ENCODE measurements at places on chromosomes 6 and 20.
A peak's percentile ranks its signal among the peaks of the same experiment; 100 is the strongest.

DNA sequence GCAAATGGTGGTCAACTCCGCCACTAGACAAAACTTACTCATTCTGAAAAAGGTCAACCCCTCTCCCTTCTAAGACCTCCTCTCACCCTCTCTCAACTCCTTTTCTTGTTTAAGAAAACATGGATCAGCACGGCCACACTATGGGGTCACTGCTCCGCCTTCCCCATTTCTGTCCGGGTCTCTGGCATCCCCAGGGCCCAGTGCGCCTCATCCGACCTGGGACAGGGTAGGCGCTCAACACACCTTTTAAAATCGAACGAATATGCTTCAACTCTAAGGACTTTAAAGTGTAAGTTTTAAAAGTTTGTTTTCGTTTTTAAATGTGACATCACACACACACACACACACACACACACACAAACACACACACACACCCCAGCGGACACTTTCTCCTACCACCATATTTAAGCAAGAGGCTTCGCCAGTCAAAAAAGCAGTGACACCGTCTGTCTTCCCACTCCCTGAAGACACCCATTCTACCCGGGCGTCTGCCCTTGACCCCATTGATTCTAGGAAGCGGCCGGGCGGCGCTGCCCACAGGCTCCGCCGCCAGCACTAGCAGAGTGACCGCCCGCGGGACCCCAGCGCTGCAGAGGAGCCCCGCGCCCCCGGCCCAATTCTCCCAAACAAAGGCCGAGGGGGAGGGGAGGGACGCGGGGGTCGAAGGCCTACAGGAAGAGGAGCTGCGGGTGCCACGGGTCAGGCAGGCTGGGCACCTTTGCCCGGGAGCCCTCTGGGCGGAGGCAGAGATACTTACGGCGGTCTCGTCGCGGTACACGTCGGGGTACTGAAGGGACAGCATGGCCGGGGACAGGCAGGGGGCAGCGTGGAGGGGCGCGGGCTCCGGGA, 568 bp downstream of the PREP start:
- DNase-seq: peak; percentile 9

DNA sequence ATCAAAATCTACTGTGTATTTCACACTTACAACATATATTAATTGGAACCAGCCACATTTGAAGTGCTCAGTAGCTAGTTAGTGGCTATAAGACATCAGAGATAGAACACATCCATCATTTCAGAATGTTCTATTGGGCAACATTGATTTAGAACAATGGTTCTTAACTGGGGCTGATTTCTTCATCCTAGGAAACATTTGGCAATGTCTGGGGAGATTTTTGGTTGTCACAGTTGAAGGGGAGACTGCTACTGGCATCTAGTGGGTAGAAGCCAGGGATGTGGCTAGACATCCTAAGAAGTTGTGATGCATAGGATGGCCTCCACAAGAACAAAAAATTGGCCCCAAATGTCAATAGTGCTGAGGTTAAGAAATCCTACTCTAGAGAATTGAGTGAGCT, 132.5 kb downstream of the OLIG3 start:
- no peak for DNase-seq

- no peak for DNase-seq
Measured at GRCh38 chr6:113370508-113371502, 486.3 kb upstream of the MARCKS start.

DNA sequence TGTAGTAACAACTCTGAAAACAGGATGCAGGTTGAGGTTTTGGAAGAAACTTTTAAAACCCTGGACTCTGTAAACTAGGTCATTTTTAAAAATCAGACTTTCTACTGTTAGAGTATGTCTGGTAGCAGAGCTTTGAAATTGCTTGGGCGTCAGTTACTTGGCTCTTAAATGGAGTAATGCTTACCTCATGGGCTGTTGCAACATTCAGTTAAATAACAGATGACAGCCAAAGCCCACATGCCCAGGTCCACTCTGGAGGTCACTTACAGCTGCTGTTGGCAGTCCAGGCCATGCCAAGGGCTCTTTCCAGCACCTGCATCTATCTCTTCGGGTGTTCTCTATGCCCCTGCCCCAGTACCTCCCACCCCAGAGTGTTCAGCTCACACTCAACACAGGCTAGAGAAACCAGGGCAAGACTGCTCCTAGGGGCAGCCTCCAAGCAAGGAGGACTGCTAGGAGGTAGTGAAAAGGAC, 96.4 kb downstream of the BANF2 start:
- DNase-seq: no peak

- DNase-seq: no peak
Measured at GRCh38 chr6:19028201-19028600, 641.1 kb downstream of the RNF144B start.

- DNase-seq: no peak
Measured at GRCh38 chr20:63145156-63145555, 70.8 kb downstream of the YTHDF1 start.

- no peak for DNase-seq
Measured at GRCh38 chr20:44004306-44004915, 89.8 kb downstream of the TOX2 start.

GRCh38 chr6:81608776-81609175, 143.7 kb downstream of the TENT5A start:
- no peak for DNase-seq

DNA sequence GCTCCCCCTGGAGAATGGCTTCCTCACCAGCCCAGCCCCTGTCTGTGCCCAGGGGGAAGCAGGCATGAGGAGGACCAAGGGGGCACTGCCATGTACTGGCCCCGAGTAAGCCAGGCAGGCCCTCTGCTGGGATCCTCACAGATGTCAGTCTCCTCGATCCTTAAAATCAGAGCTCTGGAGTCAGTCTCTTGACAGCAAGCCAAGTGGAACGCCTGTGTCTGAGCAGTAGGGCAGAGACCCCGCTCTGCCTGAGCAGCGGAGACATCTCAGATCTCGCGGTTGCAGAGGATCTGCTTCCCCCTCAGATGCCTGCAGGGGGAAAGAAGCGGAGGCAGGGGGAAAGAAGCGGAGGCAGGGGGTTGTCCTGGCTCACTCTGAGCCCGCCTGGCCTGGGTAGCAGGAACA, 92.6 kb downstream of the SNX5 start:
- no peak for DNase-seq

GRCh38 chr6:32954986-32955802, 2.3 kb upstream of the HLA-DMA start:
- DNase-seq: peak; percentile 38

DNA sequence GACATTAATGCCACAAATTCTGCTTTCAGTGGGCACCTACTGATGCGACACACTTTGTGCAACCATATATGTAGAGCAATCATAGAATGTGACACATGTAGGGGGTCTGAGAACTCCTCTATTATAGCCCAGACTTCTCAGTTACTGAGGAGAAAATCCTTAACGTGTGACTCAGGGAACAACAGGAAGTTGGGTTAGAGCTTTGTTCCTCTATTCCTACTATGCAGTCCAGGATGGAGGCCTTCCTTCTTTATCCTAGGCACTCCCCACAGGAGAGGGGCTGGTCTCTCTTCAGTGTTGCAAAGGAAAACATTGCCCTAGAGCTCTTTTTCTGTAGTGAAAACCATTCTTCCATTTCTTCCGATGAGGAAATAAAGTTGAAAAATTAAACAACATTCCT, 39.6 kb upstream of the RCAN2 start:
- no peak for DNase-seq

DNA sequence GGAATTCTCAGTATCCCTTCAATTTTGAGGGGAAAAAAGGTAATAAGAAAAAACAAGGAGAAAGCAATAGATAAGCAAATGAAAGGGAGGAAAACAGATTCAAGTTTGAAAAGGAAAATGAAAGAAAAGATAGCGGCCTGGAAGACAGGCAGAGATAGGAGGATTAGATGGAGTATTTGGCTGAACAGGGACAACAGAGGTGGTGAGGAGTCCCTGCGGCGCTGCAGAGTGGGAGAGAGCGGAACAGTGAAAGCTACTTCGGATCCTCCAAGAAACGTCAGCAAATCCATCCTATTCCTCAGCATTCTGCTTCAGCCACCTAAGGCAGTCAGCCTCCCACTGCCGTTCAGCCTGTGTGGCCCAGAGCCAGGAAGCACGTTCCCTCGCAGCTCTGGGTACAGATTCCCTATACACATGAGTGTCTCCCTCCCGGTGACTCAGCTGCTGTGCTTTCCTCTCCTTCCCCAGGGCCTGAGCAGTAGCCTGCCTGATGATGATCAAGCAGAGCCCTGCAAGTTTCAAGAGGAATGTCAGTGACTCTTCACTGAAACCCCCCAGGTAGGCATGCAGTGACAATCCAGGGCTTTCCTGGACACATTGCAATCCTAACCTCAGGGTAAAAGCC, 43.4 kb upstream of the CDYL start:
- DNase-seq: no peak

DNA sequence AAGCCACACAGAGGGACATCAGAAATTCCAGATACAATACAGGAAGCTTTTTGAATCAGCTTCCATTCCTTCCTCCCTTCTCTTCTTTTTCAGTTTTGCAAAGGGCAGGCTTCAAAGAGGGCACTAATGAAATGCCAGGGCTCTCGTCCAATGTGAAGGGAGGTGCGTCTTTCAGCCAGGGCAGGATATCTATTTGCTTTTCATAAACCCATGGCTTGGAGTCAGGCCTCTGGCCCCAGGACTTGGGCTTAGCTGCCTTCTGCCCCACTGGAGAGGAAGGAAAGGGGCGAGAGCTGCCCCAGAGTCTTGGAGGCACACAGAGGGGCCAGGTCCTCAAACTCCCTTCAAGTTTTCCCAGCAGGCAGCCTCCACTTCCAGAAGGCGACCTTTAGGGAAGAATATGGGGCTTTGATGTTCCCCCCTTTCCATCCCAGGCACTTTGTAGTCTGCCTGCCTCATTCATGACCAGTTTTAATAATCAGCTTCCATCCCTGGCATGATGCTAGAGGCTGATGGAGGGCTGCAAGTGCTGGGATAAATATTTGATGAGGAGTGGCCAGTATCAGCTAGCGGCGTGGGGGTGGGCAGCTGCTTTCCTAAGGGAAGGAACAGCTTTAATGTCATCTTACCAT, 234.8 kb downstream of the NRN1 start:
- DNase-seq: no peak

GRCh38 chr6:7144872-7145584, 37.3 kb downstream of the RREB1 start:
- DNase-seq: no peak

DNA sequence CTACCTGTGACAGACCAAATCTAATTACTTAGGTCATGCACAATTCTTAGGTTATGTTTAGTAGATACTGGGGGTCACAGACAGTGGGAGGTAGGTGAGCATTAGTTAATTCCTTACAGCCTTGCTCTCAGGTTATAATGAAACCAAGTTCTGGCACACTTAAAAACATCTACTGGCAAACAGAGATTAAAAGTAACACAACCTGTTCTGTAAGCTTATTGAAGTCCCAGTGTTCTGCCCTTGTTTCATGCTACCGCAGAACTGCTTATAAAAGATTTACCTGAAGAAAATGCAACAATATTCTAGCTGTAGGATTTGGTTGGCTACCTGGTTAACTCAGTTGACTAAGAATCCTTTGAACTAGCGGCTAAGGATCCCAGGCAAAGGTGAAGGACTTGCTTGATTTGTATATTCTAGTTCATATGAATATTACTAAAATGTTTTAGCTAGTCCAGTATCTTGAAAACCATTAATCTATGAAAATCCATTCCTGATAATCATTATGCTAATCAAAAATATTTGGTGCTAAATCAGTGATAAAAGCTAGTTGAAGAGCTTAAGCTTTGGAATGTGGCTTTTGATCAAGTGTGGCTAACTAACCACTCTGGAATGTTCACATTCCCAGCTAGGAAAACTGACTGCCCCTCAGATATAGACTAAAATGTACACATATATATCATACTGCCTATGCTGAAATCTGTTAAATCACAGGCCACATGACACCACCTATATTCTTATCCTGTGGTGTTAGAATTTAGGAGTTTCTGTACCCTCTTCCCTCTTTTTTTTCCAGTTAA, 7.2 kb downstream of the PEX3 start:
- no peak for DNase-seq

DNA sequence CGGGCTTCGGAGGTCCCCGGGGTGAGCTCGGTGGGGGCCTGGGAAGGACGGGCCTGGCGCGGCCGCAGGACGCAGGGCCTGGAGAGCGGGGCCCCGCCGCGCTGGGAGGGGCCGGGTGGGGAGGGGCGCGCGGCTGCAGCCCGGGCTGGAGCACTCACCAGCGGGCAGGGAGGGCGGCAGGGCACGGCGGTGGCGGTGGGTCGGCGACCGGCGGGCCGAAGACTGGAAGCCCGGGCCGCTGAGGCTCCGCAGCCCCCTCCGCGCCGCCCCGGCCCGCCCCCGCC, at the start of gene GATA5:
TSS of gene GATA5 (minus strand) at position 224 of the 284 bp plus-strand sequence. CDS start 474 bp downstream, outside the sequence.
- no peak for DNase-seq

- no peak for DNase-seq
Measured at GRCh38 chr6:1503811-1504210, 105.9 kb upstream of the FOXC1 start.

DNA sequence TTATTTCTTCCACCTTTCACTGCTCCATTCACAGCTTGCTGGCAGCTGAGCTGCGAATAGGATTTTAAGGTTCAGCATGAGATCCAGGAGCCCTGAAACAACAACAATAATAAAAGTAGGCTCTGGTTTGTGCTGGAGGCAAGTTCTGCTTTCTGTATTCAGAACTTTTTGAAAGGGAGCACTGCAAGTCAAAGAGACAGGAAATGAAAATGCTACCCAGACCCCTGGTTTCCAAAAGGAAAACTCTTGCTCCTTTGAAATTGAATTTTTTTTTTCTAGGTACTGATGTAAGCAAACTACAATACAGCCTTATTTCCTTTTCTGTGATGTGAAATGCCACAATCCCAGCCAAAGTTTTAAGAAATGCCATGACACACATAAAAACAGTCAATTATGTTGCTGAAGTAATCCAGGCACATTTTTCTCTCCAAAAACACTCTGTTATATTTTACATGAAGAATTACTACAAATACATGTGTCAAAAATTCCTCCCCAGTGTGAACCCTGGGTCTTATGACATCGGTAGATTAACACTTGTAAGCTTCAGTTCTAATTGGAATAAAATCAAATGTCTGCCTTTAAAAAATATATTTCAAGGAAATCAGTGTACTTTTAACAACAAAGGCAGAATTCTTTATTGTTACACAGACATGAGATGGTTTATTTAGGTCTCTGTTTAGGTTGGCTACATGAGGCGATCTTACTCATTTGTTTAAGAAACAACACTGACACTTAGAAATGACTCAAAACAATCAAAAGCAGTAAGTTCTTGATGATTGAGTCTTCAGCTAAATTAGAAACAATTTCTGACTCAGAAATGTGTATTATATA, 656.7 kb downstream of the EPHA7 start:
- DNase-seq: no peak

DNA sequence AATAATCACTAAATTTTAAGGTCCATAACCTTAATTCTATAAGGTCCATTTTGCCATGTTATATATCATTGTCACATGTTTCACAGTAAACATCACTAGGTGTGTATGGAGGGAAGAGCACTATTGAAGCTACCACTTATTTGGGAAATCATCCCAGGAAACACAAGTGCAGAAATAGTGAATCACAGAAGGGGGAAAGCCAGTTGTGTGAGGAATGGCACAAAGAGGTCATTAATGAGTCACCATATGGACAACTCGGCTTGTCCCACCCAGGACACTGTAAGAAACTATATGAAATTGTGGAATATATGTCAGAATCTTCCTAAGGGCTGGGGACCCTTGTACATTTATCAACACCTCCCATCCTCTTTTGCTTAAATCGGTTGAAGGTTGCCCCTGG, 13.7 kb downstream of the BTN3A1 start:
- DNase-seq: no peak

- DNase-seq: no peak
Measured at GRCh38 chr6:136772685-136773472, 19.4 kb downstream of the MAP3K5 start.
